ENCODE measurements at places on chromosomes 11 and 22. TPM values are rescaled to one million over a fixed set of nuclear protein-coding genes. Genes with fewer than 3 reads are reported as not detected.

The XNDC1N gene
- total RNA-seq = not detected

The SOX10 gene
- 23.0 TPM for total RNA-seq

The LUZP2 gene
- total RNA-seq = 0.11 TPM

The SYT13 gene
- total RNA-seq = not detected

The NFAM1 gene
- total RNA-seq = 1.5 TPM

The CHRM4 gene
- not detected for total RNA-seq

DNA sequence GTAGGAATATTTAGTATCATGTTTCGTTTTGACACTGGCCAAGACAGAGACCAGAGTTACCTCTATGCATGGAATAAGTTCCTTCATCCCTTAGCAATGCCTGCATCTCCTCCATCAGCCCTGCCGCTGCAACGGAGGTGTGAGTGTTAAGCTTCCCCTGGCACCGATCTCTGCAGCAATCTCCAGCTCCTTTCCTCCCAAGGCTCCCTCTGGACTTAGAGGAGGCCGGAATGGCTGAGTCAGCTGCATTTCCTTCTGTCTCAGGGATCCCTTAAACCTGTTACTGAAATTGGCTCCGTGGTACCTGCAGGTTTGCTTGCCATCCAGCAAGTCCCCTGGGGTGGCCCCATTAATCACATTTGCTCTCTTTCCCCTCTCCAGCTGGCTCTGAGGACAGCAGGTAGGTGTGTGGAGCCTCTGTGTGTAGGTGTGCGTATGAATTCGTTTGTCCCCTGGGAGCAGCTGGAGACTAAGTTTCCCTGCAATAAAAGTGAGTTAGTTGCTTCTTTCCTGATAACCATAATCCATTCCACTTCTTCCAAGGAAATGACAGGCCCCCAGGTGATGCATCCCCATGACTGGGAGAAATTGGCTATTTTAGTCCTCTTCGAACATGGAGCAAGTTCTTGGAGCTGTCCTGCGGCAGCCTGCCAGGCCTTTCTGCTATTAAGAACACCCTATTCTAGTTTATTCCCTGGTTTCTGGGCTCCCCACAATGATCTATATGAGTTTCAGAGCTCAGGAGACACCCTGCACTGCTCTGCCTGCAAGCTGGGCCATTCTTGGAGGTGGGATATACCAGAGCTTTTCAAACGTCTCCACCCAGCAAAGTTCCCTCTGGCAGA is 457.2 kb upstream of the CADM1 start:
- no peaks in the 10 kb centered on the region for H3K27me3 ChIP-seq
- no peaks in the 10 kb centered on the region for H3K4me1 ChIP-seq
- no peak for DNase-seq
- H3K27ac ChIP-seq = no peak overlapping the region

DNA sequence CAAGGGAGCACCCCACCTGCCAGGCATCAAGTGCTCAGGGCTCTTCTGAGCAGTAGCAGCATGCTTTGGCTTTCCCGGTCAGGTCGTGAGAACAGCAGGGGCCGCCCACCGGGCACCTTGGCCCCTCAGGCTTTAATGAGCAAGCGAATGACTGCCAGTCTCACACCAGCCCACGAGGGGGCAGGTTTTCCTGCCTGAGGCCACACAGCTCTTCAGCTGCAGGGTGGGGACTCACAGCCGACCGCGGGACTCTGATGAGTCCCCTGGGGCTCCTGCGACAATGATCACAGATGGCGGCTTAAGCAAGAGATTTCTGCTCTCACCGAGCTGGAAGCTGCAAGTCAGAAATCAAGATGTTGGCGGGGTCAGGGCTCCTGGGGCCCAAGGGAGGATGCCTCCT is 14.3 kb upstream of the FGF19 start:
- DNase-seq = no peak
- no peaks in the 10 kb centered on the region for H3K4me1 ChIP-seq
- no peaks in the 10 kb centered on the region for H3K36me3 ChIP-seq
- no peak overlapping the region for H3K27ac ChIP-seq
- no peaks in the 10 kb centered on the region for H3K27me3 ChIP-seq

DNA sequence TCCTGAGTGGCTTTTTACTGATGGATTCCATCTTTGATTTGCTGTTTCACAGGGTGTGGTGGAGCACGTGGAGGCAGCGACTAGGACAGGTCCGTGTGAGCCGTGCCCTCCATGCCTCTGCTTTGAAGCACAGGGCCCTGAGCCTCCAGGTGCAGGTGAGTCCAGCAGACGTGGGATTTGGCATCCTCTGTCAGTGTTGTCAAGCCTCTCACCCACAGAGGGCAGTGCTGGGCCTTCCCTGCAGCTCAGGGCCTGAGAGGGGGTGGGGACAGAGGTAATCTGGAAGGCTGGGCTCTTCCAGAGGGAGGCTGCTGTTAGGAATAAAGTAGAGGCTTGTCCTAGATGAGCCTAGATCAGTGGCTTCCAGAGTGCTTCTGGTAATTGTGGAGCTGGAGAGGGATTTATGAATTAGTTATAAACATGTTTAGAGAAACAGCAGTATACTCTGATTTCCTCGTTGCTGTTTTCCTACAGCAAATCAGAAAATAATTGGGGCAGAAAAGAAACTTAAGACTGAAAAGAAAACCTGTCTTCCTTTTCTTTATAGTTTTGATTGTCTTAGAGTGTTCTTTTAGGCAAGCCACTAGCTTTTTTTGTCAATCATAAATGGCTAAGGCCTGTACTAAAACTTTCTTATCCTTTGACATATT is 65.0 kb downstream of the SFI1 start:
- no peak overlapping the region for H3K27ac ChIP-seq
- H3K4me1 ChIP-seq = no peaks in the 10 kb centered on the region
- peak; percentile 74 for DNase-seq
- no peaks in the 10 kb centered on the region for H3K27me3 ChIP-seq
- peaks cover 10% of the 10 kb centered on the region for H3K36me3 ChIP-seq
- H3K4me3 ChIP-seq = no peak overlapping the region

DNA sequence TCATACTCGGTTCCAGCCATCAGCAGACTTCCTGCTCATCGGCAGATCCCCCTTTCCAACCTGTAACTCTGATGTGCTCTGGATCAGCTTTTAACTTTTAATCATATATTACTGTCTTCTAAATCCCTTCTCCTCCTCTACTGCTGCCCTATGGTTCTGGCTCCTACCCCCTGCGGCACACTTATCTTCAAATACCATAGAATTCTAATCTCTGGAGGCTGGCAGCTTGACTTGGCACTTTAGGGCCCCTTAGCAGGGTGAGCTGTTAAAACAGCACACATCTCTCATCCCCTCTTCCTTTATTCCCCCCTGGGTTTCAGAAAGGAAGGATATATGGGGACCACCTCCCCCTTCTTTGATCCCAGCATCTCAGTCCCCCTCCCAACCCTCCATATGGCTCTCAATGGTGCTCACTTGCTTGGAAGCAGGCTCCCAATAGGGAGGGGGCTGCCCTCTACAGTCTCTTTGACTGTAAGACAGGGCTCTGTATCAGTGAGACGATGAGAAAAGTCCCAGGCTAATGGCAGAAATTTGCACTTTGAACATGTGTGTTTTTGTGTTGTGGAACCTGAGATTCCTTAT is 4.4 kb upstream of the CNTF start:
- H3K36me3 ChIP-seq = peaks cover 65% of the 10 kb centered on the region
- DNase-seq = no peak
- no peaks in the 10 kb centered on the region for H3K4me1 ChIP-seq
- H3K4me3 ChIP-seq = no peak overlapping the region

GRCh38 chr11:46554213-46555147 is 39.3 kb downstream of the AMBRA1 start:
- H3K36me3 ChIP-seq = no peaks in the 10 kb centered on the region
- no peaks in the 10 kb centered on the region for H3K27me3 ChIP-seq
- DNase-seq = no peak

- no peaks in the 10 kb centered on the region for H3K4me1 ChIP-seq
- H3K27ac ChIP-seq = no peak overlapping the region
- no peaks in the 10 kb centered on the region for H3K36me3 ChIP-seq
Measured at GRCh38 chr22:19520566-19521305, 3.5 kb downstream of the CLDN5 start.

DNA sequence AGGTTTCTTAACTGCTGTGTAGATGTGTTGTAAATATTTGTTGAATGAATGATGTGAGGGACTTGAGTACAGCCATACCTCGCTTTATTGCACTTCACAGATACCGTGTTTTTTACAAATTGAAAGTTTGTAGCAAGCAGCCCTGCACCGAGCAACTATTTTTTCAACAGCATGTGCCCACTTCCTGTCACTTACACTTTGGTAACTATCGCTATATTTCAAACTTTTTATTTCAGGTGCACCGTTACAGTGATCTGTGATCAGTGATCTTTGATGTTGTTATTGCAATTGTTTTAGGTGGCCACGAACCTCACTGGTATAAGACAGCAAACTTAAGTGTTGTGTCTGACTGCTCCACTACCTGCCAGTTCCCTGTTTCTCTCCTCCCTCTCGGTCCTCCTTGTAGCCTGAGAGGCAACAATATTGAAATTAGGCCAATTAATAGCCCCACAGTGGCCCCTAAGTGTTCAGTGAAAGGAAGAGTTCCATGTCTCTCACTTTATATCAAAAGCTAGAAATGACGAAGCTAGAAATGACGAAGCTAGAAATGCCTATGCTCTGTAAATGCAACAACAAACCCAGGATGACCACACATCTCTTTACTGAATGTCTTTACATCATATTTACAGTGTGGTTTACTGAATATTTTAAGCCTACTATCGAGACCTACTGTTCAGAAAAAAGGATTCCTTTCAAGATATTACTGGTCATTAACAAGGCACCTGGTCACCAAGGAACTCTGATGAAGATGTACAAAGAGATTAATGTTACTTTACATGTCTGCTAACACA is 1.0 kb downstream of the SFI1 start:
- H3K36me3 ChIP-seq = no peaks in the 10 kb centered on the region
- no peak for DNase-seq

DNA sequence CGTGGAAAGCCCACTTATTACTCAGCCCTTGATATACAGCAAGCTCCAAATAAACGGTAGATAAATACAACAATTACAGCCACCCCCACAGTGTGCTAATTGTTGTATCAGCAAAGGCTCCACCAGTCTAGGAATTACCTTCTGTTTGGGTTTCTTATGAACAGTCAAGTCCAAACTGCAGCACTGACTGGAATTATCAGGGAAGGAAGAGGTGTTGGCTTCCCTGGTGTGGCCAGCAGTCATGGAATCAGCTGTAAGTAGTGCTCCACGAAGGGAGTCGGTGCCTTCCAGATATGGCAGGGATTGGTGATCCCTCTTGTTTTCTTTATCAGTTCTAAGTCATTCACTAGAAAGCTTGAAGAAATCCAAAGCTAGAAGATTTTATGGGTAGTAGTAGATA is 209.1 kb downstream of the SNX19 start:
- no peak overlapping the region for H3K27ac ChIP-seq
- no peaks in the 10 kb centered on the region for H3K27me3 ChIP-seq
- no peak for DNase-seq

GRCh38 chr11:104442321-104442720 is 278.4 kb upstream of the PDGFD start:
- H3K27ac ChIP-seq = no peak overlapping the region
- no peak for DNase-seq
- no peak overlapping the region for H3K4me3 ChIP-seq
- H3K27me3 ChIP-seq = no peaks in the 10 kb centered on the region

DNA sequence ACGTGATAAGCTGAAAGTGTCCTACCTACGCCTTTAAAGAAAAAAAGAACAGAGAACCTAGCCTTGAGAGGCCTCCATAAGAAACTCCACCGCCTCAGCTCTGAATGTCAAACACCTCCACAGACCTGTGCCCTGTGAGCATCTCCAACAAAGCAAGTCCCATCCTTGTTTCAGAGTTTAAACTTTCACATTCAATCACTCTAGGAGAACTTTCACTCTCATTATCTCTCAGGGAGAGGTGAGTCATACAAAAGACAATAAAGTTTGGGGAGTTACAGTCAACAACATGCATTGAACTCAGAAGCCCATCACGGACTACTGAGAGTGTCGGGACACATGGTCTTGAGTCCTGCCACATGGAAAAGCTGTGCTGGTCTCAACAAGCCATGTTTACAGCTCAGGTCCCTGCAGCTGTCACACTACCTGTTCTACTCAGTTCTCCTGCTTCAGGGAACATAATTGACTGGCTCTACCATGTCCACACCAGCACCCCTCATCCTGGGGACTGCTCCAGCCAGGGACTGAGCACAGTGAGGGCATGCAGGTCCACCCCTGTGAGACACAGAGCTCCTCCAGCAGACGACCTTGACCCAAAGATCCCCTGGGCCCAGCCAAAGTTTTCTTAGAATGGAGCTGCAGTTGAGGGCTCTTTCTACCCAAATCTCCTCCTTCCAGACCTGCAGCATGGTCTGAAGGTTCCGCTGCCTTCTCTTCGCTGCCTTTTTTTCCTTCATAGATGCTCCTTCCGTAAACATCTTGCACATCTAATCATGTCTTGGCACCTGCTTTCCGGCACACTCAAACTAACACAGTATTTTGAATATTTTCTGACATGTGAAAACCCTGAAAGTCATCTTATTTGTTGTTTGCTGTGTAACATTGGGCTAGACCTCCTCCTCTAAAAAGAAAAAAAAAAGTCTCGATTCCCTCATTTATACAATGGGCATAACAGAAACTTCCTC is 114.9 kb downstream of the ETS1 start:
- H3K4me3 ChIP-seq = no peak overlapping the region
- no peaks in the 10 kb centered on the region for H3K27me3 ChIP-seq
- H3K27ac ChIP-seq = no peak overlapping the region
- H3K36me3 ChIP-seq = peaks cover 14% of the 10 kb centered on the region
- H3K4me1 ChIP-seq = peaks cover 6% of the 10 kb centered on the region
- DNase-seq = no peak

DNA sequence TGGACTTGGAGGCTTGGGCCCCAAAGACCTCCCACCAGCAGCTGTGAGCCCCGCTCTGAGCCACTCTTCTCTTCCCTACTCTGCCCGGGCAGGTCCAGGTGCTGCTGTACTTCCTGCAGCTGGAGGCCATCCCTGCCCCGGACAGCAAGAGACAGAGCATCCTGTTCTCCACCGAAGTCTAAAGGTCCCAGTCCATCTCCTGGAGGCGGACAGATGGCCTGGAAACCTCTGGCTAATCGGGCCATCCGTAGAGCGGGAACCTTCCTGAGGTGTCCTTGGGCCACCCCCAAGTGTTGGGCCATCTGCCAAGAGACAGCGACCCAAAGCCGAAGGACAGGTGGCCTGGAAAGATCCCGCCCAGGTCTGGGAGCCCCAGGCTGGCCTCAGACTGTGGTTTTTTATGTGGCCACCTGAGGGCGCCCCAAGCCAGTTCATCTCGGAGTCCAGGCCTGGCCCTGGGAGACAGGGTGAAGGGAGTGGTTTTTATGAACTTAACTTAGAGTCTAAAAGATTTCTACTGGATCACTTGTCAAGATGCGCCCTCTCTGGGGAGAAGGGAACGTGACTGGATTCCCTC is 135.1 kb downstream of the BCR start:
- H3K4me1 ChIP-seq = no peaks in the 10 kb centered on the region
- peaks cover 33% of the 10 kb centered on the region for H3K36me3 ChIP-seq
- H3K27me3 ChIP-seq = no peaks in the 10 kb centered on the region
- peak; percentile 73 for DNase-seq
- peak overlapping the region; percentile 33 for H3K27ac ChIP-seq

DNA sequence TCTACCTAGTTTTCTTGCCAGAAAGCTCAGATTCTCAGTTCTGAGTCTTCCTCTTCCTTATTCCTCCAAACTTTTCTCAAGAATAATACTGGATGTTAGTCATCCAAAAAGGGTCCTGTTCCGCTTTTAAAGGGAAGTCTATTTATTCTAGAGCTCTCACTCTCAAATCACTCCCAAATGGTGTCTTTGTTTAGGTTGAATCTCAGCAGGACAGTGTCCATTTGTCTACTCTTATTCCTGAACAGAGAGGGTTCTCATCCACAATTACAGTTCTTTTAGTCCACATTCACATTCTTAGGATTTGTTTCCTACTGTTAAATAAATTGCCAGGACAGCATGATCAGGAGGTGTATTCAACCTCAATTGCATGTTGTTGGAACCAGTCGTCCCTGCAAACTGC is 61.3 kb downstream of the MUC15 start:
- no peaks in the 10 kb centered on the region for H3K4me1 ChIP-seq
- no peak for DNase-seq
- no peak overlapping the region for H3K27ac ChIP-seq
- no peaks in the 10 kb centered on the region for H3K36me3 ChIP-seq
- H3K27me3 ChIP-seq = no peaks in the 10 kb centered on the region
- no peak overlapping the region for H3K4me3 ChIP-seq

Data from ascending aorta (tissue), 2 donors.